HCT116 (cell line): ENCODE measurements at places on chromosomes 5 and 9.
A peak's percentile ranks its signal among the peaks of the same experiment; 100 is the strongest.

GRCh38 chr5:10674582-10674981, 86.5 kb downstream of the DAP start:
- no peak for DNase-seq

DNA sequence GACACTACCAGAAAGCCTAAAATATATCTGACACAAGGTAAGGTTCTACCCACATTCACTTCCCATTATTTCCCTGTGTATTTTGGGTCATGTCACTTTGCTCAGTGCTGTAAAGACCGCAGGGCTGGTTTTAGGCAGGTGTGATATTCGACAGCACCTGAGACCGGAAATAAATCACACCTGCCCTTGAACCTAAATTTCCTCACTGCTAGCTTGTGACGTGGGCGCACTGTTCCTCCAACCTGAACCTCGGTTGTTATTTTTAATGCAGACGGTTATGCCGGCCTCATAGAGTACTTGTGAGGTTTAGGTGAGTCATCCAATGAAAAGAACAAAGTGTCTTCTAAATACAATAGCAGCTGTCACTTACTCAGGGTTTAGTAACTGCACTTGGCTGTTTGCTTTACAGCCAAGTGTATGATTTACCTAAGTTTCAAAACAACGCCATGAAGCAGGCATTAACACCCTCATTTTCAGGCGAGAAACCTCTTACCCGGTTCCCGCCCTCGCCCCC, 20.7 kb upstream of the ZNF782 start:
- peak; percentile 51 for DNase-seq

GRCh38 chr5:126852091-126852571, 75.2 kb downstream of the LMNB1 start:
- DNase-seq, result no peak

DNA sequence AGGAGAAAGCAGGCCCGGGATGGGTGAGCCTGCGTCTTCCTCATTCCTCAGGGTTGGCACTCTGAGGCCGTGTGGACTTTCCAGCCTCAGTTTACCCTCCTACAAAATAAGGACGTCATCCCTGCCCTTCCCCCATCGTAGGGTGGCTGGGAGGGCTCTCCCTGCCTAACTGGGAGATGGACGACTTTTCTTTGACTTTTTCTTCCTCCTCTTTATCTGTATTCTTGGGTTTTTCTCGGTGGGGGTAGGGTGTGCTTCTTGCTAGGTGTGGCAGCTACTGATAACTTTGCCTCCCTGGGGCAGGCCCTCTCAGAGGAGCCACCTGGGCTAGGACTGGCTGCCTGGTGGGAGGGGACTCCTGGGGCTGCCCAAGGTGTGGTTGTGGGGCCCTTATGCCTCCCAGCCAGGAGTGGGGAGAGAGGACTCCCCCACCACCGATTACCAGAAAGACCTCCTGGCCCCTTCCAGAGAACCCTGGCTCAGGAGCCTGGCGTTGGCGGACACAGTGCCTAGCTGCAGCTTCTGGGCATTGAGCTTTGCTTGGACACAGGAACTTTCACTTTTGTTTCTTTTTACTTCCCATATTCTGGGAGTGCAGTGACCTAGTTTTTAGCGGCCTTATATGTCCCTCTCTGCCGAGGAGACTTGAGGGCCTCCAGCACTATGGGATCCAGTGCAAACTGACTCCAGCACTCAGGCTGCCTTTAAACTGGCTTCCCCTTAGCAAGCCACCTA, 6.1 kb downstream of the GLIPR2 start:
- no peak for DNase-seq

DNA sequence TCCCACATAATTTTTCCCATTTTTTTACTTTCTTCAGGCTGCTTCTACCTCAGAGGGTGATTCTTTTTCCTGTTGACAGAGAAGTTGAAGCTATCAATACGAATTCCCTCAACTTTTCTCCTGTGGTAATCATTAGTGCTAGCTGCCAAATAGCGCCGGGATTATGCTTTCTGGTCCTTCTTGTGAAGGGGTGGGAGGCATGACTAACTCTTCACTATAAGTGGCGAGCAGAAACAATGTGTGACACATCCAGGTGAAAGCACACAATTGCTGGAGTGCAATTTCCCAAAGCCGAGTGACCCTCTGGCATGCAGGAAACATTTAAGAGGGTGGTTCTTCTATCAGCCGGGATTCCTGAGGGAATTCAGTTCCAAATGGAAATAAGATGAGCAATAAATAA, 56.0 kb downstream of the TRPC7 start:
- DNase-seq, result no peak

GRCh38 chr5:149496166-149496565, 55.1 kb downstream of the CSNK1A1 start:
- DNase-seq, result no peak
